ENCODE measurements at places on chromosomes 2 and 18.

- DNase-seq = no peak
Measured at GRCh38 chr2:173898178-173898668, 67.0 kb downstream of the SP3 start.

GRCh38 chr2:45975752-45976517 is 321.3 kb upstream of the EPAS1 start:
- no peak for DNase-seq

- DNase-seq = no peak
Measured at GRCh38 chr18:28718696-28719095, 541.8 kb upstream of the CDH2 start.

- no peak for DNase-seq
Measured at GRCh38 chr2:206164261-206164862, 4.7 kb downstream of the EEF1B2 start.

DNA sequence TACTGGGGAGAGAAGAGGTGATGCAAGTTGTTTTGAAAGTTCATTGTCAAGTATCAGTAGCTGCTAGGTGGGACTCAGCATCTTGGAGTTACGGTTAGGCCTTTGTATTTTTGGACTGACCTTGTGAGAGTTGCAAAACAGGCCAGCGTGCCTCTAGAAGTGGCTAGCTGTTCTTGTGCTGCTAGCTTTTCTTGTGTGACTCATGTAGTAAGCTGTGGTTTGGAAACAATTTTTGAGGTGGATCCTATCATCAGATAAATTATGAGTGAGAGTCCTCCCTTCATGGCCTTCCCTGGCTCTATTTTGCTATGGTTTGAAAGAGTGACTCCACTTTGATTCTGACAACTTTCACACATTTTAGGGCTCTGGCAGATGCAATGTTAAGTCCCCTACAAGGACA is 409.2 kb upstream of the HS6ST1 start:
- DNase-seq = no peak

DNA sequence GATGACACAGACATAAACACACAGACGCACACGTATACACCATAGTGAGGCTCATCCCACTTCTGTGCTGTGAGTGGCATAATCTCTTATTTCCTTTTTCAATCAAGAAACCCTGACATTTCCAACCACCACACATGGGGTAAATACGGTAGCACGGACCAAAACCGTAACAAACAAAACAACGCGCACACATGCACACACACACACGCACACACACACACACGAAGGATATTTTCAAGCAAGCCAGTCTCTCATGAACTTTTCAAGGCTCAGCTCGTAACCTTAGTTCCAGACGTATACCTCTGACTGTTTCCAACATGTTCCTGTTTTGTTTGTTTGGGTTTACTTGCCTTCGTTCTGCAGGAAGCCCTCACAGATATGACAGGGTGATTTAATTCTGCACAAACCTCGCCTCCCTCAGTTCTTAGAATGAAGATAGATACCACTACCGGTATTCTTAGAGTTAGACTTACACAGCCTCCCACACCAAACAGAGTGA is 119.8 kb downstream of the BCL2 start:
- DNase-seq = no peak

- no peak for DNase-seq
Measured at GRCh38 chr18:35982409-35983114, 10.1 kb downstream of the RMP24 start.

DNA sequence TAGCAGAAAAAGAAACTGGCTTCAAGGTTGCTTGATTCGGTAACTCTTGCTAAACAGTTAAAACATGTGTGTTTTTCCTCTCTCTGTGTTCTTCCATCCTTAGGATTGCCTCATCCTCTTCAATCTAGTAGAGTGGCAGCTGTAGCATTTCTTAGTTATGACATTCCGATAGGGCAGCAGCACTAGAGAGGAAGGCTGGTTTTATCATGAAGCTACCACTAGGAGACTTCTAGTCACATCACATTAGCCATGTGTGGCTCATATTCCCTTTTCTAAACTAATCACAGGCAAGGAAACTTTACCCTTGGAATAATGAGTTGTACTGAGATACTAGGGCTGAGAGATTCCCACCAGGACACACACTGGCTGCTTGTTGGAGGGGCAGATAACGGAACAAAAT is 187.6 kb downstream of the DOK6 start:
- no peak for DNase-seq

GRCh38 chr2:121289271-121289670 is 4.3 kb upstream of the TFCP2L1 start:
- DNase-seq = no peak

- no peak for DNase-seq
Measured at GRCh38 chr18:32549248-32550110, 78.8 kb upstream of the GAREM1 start.

GRCh38 chr2:131016826-131017741 is 76.2 kb downstream of the FAM168B start:
- no peak for DNase-seq

GRCh38 chr18:23186781-23187180 is 51.5 kb downstream of the CABLES1 start:
- no peak for DNase-seq

DNA sequence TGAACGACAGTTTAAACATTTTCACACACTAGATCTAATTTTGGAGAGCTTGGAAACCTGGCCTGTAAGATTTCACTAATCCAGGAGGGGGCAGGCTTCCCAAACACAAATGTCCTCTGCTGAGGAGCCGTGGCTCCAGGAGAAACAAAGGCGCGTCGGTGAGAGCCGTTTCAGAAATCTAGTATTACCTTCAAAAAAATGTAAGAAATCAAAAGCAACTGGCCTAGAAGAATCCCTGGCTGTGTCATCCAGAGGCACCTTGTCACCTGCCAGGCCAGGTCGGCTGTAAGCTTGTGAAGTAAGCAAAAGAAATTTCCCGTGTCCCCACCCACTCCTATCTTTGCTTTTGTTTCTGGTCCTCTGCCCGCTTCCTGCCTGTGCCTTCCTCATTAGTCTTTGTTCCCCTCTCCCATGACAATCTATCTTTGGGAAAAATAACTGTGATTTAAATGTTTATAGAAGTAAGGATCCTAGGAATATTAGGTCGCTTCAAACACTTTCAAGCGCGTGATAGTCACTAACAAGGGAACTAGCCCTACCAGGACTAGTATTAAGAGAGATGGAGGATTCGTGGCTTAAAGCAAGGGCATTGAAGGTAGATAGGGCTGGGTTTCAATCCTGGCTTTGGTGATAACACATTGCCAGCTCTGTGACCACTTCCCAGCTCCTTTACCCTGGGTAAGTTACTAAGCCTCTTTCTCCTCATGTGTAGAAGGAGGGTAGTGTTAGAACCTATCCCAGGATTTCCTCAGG is 99.5 kb upstream of the STK39 start:
- peak; percentile 80 for DNase-seq

DNA sequence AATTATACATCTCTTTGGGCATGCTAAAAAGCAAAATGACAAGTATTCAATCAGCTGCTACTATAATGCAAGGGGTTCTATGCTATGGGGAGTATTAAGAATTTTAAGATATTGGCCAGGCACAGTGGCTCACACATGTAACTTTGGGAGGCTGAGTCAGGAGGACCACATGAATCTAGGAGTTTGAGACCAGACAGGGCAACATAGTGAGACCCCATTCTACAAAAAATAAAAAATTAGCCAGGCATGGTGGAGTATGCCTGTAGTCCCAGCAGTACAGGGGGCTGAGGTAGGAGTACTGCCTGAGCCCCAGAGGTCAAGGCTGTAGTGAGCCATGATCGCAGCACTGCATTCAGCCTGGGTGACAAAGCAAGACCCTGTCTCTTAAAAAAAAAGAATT is 5.5 kb upstream of the KIAA2012 start:
- DNase-seq = no peak

Measured in skin of body (tissue), 3 donors.